Kidney capillary endothelial cell (primary cell): ENCODE measurements at places on chromosomes 1 and 21.
A peak's percentile ranks its signal among the peaks of the same experiment; 100 is the strongest.

DNA sequence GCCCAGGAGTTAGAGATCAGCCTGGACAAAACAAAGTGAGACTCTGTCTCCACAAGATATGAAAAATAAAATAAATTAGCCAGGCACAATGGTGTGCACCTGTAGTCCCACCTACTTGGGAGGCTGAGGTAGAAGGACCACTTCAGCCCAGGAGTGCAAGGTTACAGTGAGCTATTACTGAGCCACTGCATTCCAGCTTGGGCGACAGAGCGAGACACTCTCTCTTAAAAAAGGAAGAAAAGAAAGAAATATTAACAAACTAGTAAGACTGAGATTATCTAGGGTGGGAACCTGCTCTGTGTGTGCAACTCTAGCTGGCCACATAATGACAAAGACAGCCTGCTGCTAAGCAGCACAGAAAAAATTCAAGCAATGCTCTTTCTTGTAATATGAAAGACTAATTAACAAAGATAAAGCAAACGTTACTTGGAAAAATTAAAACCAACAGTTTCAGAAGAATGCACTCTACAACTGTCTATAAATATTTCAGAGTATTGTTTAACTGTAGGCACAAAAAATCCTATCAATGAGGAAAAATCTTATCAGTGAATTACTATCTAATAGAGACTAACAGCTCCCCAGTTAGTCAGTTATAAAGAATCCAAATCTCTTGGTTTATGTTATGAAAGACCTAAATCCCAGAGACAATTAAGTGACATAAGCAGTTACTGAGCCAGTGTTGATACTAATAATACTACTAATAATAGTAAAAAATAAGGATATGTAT, 74.5 kb downstream of the ENAH start:
- no peak for DNase-seq

GRCh38 chr1:40393173-40393572, 19.6 kb downstream of the SMAP2 start:
- DNase-seq, result no peak

GRCh38 chr21:24428591-24429199, 1178.6 kb downstream of the MRPL39 start:
- no peak for DNase-seq

DNA sequence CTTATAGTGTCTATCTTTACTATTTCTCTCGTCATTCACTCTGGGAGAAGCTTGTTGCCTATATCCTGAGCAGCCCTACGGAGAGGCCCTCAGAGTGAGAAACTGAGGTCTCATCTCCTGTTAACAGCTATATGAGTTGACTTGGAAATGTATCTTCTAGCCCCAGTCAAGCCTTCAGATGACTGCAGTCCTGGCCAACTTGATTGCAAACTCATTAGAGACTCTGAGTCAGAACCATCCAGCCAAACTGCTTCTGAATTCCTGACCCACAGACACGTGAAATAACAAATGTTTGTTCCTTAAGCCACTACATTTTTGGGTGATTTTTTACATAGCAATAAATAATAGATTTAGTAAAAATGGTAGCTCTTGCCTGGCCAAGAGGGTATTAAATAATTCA, 3.9 kb upstream of the ZBED6 start:
- no peak for DNase-seq

GRCh38 chr1:170239445-170239844, 93.7 kb downstream of the NTMT2 start:
- DNase-seq, result no peak

DNA sequence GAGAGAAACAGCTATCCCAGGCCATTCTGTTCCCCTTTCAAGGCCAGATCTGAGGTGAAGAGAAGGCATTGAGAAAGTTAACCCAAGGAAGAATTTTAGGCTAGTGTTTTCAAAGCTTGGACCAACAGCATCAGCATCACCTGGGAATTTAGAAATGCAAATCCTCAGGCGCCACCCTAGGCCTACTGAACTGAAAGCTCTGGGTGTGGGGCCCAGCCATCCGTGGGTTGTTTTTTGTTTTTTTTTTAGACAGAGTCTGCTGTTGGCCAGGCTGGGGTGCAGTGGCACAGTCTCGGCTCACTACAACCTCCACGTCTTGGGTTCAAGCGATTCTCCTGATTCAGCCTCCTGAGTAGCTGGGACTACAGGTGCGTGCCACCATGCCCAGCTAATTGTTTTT, 98.6 kb downstream of the RNF220 start:
- no peak for DNase-seq

DNA sequence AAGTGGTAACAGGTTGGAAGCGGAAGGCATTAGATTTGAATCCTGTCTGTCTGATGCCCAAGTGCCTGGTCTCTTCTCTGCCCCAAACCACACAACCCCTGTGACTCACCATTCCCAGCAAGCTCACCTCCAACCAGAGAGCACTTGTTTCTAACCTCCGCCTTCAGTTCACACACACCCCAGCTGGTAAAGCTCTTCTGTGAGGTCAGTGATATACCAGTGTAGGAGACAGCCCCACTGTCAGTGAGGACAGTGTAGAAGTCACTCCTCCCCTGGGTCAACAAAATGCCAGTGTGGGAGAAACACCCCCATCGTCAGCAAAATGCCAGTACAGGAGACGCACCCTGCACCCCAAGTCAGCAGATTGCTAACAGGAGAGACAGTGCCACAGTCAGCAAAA, 2.6 kb downstream of the RIMS3 start:
- DNase-seq, result no peak

- DNase-seq, result peak; percentile 76
These were observed 1.3 kb upstream of the S100A10 start for GRCh38 chr1:151994956-151995355.

DNA sequence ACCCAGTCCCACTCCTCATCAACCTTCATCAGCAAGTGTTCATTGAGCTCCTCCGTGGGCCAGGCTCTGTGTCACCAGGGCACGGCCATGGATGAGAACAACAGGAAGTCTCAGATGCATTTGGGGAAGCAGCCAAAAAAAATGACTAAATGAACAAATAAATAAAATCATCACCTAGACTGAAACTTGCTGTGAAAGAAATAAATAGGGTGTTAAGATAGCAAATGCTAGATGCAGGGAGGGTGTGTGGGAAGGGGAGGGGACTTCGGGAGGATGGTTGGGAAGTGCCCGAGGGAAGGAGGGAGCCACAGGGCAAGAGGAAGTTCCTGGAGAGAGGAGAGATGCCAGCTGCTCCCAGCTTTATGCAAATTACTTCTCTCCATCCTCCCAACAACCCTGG, 696.7 kb downstream of the PTPRU start:
- no peak for DNase-seq
